ENCODE measurements at places on chromosomes 7 and 10.
A peak's percentile ranks its signal among the peaks of the same experiment; 100 is the strongest.

GRCh38 chr10:130430852-130431704, 294.9 kb downstream of the GLRX3 start:
- DNase-seq, result no peak

DNA sequence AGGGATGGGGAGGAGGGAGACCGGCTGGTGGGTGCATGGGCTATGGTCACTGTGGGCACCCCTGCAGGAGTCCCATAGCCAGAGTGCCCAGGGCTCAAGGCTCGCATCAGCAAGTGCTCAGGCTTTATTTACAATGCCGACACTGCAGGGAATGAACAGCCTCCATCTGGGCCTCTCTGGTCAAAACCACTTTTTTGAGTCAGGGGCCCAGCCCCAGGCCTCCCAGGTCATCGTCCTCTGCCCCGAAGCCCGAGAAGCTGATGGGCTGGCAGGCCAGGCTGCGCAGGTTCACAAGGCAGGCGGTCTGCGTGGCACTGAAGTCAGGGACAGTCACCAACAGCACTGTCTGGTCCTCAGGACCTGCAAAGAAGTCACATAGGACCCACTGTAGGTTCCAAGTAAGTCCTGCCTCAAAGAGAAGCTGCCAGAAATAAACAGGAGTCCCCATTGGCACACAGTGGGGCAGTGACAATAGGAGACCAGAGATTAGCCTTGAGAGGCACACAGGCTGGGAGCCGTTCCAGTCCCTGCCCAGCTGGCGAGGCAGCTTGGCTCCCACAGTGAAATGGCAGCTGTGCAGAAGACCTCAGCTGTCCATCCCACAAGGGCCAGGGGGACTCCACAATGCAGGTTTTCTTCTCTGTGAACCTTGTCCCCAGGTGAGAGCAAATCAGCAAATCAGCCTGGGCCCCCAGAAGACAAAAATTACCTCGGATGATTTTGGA, 8.6 kb downstream of the POLD2 start:
- peak; percentile 59 for DNase-seq

DNA sequence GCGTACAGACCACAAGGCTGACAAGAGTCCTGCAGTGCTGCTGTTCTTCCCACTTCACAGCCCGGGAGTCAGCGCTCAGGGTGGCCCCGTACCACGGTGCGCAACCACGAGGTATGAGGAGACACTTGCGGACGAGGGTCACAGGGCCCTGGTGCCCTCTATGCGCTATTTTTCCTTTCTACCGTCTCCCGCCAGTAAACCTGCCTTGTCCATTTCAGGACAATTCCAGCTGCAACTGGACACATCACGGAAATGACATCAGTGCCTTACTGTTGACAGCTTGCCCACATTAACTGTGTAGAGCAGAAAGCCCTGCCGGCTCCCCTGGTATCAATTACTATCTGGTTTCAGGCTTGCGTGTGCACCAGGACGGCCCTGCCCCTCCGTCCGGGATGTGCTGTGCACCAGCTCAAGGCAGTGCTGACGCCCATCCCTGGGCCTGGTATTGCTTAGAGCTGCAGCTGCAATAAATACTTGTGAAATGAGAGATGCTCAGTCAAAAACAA, 65.1 kb downstream of the ZRANB1 start:
- DNase-seq, result peak; percentile 56

DNA sequence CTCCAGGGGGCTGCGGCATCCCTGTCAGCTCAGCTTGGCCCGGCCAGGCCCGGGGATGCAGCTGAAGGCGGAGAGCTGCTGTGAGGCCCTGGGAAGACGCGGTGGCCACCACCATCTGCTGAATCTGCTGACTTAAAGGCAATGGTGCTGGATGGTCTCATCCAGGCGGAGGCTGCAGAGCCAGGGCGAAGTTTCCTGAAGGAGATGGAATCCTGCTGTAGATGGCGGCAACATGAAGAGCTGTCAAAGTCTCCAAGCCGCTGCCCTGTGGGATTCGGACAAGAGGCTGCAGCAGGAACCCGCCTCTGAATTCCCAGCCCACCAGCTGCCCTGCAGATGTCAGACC, 200.1 kb downstream of the PTPRN2 start:
- no peak for DNase-seq

- no peak for DNase-seq
Measured at GRCh38 chr10:13201132-13201531, 33.0 kb downstream of the UCMA start.

DNA sequence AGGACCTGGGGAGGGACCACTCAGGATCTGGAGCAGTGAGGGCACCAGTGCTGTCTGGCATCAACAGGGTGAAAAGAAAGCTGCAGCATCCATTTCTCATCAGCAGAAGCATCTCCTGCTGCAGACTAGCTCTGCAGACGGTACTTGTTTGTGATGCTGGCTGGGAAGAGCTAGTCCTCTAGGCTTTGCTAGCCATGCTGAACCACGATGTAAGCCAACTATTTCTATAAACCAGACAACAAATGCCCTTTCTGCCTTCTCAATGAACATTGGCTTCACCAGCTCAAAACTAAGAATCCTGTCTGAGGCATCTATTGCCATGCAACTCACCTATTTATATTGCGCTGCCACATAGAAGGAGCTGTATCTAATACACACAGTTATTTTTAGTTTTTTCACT, 65.6 kb downstream of the CTTNBP2 start:
- no peak for DNase-seq

- DNase-seq, result no peak
Measured at GRCh38 chr10:119003572-119004289, 25.8 kb upstream of the NANOS1 start.

DNA sequence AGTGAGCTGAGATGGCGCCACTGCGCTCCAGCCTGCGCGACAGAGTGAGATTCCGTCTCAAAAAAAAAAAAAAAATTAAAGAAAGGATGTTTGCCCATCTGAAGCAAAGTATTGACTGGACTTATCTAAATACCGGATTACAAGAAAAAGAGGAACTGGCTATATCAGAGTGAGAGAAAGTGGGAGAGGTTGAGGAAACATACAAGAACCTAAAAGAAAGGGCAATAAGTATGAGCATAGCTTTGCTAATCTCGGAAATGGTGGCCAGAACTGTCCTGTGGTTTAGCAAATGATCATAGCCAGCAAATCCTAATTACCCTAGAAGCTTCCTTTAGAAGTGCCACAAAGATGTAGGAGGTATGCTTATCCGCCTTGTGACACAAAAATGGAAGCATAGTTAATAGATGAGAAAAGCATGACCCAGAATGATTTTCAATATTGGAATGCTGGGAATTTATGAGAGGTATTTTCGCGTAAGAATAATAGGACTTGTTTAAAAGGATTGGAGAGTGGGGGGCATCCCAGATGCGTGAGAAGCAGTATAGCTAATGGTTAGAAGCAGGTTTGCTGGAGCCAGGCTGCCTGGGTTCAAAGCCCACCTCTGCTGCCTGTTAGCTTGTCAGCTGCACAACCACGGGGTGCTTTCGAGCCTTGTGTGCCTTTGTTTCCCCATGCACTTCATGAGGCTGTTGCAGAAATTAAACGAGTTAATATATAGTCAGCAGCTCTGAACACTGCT, 1.2 kb upstream of the GTPBP4 start:
- no peak for DNase-seq

GRCh38 chr7:16581286-16581685, 54.7 kb downstream of the LRRC72 start:
- DNase-seq, result no peak

GRCh38 chr7:87155788-87156187, 3.5 kb downstream of the DMTF1 start:
- no peak for DNase-seq

DNA sequence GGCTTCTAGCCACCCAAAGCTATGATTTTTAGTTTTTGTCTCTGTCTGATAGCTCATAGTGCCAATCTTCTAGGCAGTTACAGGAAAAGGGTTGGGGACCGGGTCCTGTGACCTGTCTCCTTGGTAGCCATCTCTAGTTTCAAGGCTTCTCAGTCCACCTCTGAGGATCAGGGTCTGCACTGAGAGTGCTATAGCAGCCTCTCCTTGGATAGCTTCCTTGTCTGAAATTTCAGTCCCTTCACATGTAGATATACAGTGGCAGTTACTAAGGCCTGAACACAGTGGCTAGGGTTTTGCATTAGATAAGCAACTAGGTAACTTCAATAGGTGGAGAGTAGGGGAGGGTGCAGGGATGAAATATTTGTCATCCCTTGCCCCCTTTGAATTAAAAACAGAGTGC, 321.3 kb downstream of the SEMA3D start:
- DNase-seq, result no peak

- no peak for DNase-seq
Measured at GRCh38 chr7:47449810-47450590, 131.9 kb downstream of the TNS3 start.

DNA sequence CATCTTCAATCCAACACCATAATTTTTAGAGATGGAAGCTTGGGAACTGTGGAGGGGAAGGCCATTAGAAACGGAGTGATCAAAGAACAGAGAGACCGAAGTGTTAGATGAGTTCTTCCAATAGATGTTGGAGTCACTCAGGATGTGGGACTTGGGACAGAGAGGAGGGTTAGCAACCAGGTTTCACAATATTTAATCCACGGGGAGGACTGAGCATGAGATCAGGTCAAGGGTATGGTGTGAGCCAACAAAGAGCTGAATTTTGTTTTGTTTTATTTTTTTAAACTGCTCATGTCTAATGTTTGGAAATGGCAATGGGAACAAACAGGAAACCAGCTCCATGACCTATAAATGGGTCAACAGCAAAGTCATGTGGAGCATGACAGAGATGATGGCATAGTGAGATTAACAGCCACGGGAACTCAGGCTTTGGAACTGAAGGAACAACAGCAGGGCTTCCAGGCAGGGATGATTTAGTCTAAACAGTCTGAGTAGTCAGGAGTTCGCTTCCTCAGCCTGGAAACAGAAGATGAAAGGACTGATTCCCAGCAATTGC, 38.9 kb upstream of the AMPH start:
- no peak for DNase-seq

- DNase-seq, result no peak
Measured at GRCh38 chr7:93964813-93965212, 39.3 kb downstream of the BET1 start.

DNA sequence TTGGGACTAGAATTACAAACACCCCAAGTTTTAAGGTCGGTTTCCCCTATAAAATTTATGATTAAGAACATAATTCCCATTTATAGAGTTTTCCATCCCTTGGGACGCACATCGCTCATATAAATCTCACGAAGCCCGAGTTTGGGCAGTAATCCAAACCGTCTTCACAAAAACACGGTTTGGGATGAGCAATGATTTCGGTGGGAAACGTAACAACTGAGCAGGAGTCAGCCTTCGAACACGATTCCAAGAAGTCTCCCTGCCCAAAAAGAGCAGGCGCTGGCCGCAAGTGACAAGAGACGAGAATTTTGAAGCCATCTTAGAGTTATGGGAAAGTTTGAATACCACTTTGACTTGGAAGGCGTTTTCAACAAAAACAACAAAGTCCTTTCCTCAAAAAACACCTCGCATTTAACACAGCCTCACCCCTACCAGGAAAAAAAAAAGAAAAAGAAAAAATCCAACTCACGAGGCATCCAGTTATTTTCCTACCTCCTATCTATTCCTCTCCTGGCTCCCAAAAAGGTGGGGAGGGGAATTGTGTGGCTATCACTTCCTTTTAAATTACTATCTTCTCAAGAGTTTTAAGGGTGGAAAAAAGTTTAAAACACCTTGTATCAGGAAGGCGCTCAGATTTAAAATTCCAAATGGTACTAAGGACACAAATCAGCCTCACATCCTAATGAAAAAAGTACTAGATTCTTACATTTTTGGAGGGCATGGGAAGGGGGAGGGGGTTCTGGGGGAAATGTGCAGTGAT, 1.6 kb downstream of the SEPHS1 start:
- peak; percentile 79 for DNase-seq

DNA sequence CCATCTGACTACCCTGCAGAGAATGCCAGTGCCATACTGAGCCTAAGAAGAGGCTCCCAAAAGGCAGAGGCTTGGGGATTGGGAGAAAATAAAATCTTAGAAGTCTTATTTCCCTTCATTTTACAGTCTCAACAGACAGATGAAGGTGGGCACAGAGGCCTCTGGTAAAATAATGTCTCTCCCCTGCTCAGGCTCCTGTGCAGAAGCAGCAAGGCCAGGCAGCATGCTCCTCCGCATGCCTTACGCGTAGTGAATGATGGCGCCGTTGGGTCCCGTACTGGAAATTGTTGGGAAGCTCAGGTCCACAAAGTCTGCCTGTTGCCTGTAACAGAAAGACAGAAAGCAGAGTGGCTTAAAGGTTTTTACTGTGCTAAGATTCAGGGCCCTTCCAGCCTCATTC, 45.8 kb downstream of the XPNPEP1 start:
- no peak for DNase-seq

- DNase-seq, result no peak
Measured at GRCh38 chr10:24894728-24895127, 57.7 kb downstream of the PRTFDC1 start.

DNA sequence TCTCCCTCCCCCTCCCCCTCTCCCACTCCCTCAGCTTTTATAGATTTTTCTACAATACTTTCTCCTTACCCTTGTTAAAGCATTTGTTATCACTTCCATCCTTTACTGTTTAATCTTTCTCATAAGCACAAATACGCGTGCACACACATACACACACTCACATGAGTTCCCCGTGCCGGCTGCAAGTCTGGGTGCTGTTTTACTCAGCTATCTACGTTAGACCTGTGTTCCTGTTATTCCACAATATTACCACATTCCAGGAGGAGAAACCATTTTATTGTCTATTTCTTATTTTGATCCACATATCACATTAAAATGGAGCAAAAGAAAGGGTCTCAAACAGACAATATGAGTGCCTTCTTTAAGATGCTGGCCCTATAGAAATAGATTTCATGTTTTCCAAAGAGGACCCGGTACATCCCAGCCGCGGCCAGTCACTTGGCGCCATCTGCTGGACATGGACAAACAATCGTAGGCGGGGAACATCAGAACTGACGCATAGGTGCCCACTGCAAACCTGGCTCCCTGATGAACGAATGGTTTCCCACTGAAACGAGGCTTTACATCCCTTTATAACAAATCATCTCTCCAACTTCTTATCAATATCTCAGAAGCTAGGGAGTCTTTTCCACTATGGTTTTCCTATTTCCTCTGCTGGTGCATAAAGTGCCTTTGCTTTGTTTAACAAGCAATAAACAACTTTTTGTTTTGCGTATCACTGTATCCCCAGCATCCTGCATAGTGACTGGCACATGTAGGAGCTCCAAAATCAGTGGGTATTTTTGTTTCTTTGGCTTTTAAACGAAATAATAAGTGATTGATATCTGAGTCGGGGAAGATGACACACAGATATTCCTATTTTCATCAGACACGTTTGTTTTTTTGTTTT, 25.2 kb upstream of the OPTN start:
- DNase-seq, result peak; percentile 69

DNA sequence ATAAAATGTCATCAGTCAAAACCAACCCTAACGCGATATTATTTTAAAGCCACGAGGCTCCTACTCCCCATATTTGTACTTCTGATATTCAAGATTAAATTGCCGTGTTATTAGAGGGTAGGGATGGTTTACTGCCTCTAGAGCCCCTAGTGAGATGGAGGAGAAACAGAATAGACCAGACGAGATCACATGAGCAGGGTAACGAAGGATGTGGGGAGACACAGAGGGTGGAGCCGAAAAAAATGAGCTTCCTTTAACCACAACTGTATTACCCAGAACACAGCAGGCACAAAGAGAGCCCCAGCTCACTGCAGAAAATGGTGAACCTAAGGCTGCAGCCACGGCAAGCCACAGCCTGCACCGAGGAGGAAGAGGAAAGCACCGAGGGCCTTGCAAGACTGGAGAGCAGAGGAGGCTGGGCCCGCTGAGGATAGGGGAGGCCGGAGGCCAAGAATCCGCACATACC, 14.3 kb downstream of the ZC3HAV1 start:
- DNase-seq, result no peak

- no peak for DNase-seq
Measured at GRCh38 chr7:122305475-122306319, 1.1 kb upstream of the FEZF1 start.

GRCh38 chr10:3532644-3533043, 252.4 kb downstream of the KLF6 start:
- DNase-seq, result no peak
